ENCODE measurements at places on chromosomes 4 and X. TPM values are rescaled to one million over a fixed set of nuclear protein-coding genes. Genes with fewer than 3 reads are reported as not detected.

AKAP17A gene
- 60.6 TPM for total RNA-seq

CCNA2 gene
- 7.1 TPM for total RNA-seq

METAP1 gene
- total RNA-seq: 34.3 TPM

PHEX gene
- 1.5 TPM for total RNA-seq

UGT2B15 gene
- total RNA-seq: not detected

TMSB15A gene
- not detected for total RNA-seq

DNA sequence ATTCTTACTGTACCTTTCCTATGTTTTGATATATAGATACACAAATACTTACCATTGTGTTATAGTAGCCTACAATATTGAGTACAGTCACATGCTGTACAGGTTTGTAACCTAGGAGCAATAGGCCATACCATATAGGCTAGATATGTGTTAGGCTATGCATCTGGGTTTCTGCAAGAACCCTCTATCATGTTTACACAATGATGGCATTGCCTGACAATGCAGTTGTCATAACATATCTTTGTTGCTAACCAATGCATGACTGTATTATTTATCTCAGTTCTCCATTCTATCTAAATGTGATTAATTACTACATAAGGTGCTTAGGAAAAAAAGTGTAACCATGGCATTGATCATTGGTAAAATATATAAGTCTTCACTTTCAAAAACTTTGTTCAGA lies 10.0 kb upstream of the SPCS3 start:
- DNase-seq: no peak
- no peaks in the 10 kb centered on the region for H3K27me3 ChIP-seq
- H3K4me3 ChIP-seq: no peak overlapping the region
- H3K36me3 ChIP-seq: no peaks in the 10 kb centered on the region
- H3K4me1 ChIP-seq: no peaks in the 10 kb centered on the region
- H3K27ac ChIP-seq: no peak overlapping the region

DNA sequence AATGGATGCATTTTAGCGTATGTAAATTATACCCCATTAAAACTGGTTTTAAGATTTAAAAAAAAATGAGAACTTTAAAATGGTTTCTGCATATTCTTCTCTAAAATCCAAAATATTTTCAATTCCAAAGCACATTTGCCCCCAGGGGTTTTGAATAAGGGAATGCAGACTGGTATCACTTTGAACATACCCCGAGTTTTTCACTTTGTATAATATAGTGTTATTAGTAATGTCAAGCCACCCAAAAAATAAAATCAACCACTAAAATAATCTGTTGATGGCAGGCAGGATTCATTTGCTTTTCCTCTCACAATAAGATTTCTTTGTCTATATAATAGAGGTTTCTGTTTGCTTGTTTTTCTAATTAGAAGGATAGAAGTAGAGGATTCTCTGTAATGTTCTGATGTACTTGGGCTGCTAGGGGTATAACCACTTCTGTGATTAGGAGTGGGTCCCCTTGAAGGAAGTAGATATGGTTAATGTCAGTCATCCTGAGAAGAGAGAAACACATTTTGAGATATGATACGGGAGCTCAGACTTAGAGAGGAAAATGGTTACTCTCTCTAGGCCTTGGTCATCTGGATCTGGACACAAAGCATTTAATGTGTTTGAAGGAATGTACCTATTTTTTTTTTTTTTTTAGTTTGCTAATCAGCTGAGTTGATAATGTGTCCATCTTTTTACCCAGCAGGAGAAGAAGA lies 9.3 kb upstream of the LIN54 start:
- no peak for DNase-seq
- H3K4me1 ChIP-seq: no peaks in the 10 kb centered on the region
- no peak overlapping the region for H3K27ac ChIP-seq
- H3K36me3 ChIP-seq: no peaks in the 10 kb centered on the region

DNA sequence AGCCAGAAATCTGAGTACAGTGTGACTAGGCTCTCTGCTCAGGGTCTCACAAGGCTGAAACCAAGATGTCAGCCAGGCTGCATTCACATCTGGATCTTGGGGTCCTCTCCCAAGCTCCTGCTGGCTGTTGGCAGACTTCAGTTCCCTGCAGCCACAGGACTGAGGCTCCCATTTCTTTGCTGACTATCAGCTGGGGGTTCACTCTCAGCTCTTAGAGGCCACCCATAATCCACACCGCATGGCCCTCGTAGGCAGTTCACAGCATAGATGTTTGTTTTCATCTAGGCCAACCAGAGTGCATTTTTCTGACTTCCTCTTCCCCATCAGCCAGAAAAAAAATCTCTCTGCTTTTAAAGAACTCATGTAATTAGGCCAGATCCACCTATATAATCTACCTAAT lies 8.2 kb upstream of the WDR44 start:
- H3K4me3 ChIP-seq: no peak overlapping the region
- no peak for DNase-seq
- H3K36me3 ChIP-seq: no peaks in the 10 kb centered on the region
- H3K27ac ChIP-seq: no peak overlapping the region

- H3K36me3 ChIP-seq: no peaks in the 10 kb centered on the region
- H3K4me3 ChIP-seq: peak overlapping the region; percentile 67
- peak overlapping the region; percentile 94 for H3K27ac ChIP-seq
- H3K27me3 ChIP-seq: no peaks in the 10 kb centered on the region
Measured at GRCh38 chr4:55346851-55347255, 811 bp downstream of the SRD5A3 start.

- no peaks in the 10 kb centered on the region for H3K36me3 ChIP-seq
- peak overlapping the region; percentile 60 for H3K27ac ChIP-seq
- no peak for DNase-seq
- H3K4me3 ChIP-seq: peak overlapping the region; percentile 15
- H3K27me3 ChIP-seq: no peaks in the 10 kb centered on the region
- no peaks in the 10 kb centered on the region for H3K4me1 ChIP-seq
Measured at GRCh38 chrX:152917656-152918579, 20.1 kb downstream of the ZNF185 start.

Data from spleen (tissue), 13 donors.